ENCODE measurements at places on chromosomes 4 and X. TPM values are rescaled to one million over a fixed set of nuclear protein-coding genes. Genes with fewer than 3 reads are reported as not detected.
A peak's percentile ranks its signal among the peaks of the same experiment; 100 is the strongest.

DNA sequence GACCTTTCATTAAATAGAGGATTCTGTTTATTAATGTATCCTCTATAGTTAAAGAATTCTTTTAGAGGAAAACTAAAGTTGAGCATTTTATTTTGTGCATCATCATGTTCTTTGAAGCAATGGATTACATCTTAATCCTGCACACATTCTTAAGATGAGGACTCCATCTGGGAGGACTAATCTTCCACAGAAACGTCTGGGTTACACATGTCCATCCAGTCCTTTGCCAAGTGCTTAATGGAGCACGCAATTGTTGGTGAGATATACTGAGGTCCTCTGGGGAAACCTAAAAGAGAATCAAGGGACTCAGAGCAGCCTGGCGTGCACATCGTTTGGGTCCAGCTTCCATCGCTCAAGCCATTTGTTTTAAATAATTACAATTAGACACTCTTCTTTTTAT lies 115.1 kb upstream of the SFRP2 start:
- no peak overlapping the region for H3K4me3 ChIP-seq
- no peak overlapping the region for H3K27ac ChIP-seq
- H3K27me3 ChIP-seq, result no peaks in the 10 kb centered on the region
- H3K36me3 ChIP-seq, result no peaks in the 10 kb centered on the region
- H3K4me1 ChIP-seq, result no peaks in the 10 kb centered on the region

DNA sequence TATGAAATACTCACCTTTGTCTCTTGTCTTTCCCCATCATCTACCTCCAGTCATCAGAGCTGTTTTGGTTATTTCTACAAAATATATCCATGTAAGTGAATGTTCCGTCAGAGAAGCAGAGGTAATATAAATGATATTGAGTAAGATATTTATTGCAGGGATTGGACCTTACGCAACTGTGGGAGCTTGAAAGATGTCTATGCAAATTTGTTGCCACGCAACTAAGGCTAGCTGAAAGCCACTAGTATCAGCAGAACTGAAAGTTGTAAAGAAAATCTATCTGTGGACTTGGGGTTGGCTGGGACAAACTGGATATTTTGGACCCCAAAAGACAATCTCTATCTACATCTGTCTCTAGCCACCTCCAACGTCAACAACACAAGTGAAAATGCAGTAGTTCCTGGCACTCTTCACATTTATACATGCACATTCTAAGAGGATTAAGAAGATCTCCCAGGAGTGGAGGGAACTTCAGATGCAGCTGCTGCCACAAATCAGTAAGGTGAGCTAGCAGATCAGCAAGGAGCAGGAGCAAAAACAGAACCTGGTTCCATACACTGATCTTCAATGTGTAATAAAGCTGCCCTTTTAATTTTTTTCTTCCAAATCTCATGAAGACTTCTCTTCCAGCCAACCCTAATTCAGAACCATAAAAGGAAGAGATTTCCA lies 8.5 kb upstream of the CCSER1 start:
- H3K27ac ChIP-seq, result peak overlapping the region; percentile 32
- no peaks in the 10 kb centered on the region for H3K27me3 ChIP-seq
- H3K4me3 ChIP-seq, result no peak overlapping the region
- peaks cover 21% of the 10 kb centered on the region for H3K4me1 ChIP-seq

DNA sequence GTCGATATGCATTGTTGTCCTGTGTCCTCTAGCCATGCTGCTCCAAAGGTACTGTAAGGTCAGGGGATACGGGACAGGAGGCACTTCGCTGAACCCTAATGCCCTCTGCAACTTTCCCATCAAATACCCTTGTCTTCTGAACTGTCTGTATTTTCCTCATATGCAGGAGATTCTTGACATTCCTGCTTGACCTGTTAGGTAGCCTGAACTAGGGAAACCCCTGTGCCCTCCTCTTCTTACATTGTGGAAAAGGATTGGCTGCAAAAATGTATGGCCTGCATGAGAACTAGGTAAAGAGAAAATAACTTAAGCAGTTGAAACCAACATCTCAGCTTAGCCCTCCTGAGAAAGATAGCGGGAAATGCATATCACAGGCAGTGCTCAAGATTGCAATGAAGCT lies 11.4 kb downstream of the RTL8B start:
- H3K4me1 ChIP-seq, result no peaks in the 10 kb centered on the region
- no peak for DNase-seq
- H3K27me3 ChIP-seq, result no peaks in the 10 kb centered on the region

- H3K4me1 ChIP-seq, result no peaks in the 10 kb centered on the region
- H3K36me3 ChIP-seq, result no peaks in the 10 kb centered on the region
- no peak overlapping the region for H3K27ac ChIP-seq
These were observed 311.4 kb downstream of the MAPK10 start for GRCh38 chr4:86048426-86048825.

DNA sequence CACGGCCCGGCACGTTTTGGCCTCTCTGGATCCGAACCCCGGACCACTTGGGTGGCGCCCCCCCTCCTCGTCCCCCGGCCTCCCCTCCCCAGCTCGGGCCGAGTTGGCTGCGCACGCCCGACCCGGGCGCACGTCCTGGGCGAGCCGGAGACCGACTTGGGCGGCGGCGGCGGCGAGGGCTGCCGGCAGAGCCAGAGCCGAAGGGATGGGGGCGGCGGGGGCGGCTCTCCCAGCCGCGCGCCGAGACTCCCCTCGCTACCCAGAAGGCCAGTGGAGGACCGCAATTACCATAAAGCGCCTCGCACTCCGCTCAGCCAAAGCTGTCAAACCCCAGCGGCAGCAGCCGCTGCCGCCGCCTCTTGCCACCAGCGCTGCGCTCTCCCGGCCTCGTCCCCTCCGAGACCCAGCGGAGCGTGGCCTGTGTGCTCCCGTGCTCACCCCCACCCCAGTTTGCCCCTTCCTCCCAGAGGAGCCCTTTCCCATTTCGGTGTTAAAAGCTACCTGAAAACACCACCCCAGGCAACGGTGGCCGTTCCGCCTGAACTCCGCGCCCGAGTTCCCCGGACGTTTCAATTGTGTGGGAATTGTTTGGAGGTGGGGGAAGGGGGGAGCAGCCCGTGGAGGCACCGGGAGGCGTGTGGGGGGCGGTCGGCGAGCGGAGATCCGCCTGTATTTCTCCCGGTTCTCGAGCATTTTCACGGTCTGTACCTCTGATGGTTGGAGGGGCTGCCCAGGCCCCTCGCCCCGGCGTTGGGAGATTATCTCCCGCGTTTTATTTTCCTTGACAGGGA lies 701 bp upstream of the BCOR start:
- H3K4me3 ChIP-seq, result peak overlapping the region; percentile 55
- DNase-seq, result no peak
- no peaks in the 10 kb centered on the region for H3K27me3 ChIP-seq
- H3K4me1 ChIP-seq, result peaks cover 4% of the 10 kb centered on the region

- no peak overlapping the region for H3K4me3 ChIP-seq
- no peaks in the 10 kb centered on the region for H3K4me1 ChIP-seq
- no peak overlapping the region for H3K27ac ChIP-seq
- DNase-seq, result no peak
These were observed 31.2 kb upstream of the TAB3 start for GRCh38 chrX:30920271-30920670.

DNA sequence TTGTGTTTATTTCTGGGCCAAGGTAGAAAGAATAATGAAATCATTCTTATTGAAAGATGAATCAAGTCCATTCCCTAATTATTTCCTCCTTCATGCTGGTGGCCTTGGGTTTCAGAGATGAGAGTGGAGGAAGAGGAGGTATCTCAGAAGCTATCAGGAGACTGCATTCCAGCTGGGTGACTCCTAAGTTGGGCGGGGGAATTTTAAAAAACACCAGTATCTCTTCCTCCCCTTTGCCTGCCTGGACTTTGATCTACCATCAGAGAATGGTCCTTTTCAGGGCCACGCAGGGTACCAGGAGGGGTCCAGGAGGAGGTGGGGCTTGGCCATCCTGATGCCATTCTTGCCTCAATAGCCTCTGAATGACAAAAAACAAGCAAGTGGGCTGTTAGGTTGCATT lies 104.4 kb downstream of the ASMT start:
- H3K27me3 ChIP-seq, result no peaks in the 10 kb centered on the region
- DNase-seq, result no peak
- H3K4me1 ChIP-seq, result no peaks in the 10 kb centered on the region
- H3K36me3 ChIP-seq, result no peaks in the 10 kb centered on the region
- no peak overlapping the region for H3K4me3 ChIP-seq
- no peak overlapping the region for H3K27ac ChIP-seq

GRCh38 chr4:134628066-134628465 lies 426.5 kb upstream of the PABPC4L start:
- H3K27me3 ChIP-seq, result no peaks in the 10 kb centered on the region
- no peaks in the 10 kb centered on the region for H3K36me3 ChIP-seq
- DNase-seq, result no peak
- H3K4me3 ChIP-seq, result no peak overlapping the region

DNA sequence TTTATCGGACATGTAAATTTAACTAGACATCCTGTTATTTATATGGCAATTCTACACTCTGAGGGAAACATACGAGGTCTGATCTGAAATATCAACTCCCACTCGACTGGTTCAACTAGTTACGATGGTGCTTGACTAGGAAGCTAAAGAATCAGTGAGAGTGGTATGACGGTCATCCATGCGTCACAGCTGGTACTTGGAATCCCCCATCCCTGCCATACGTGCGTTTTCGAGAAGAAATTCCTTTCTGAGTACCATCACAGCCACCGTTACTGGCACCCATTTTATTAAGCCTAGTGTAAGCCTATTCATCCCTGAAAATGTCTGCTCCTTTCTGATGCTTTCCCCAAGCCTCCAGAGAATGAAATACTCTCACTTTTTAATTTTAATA lies 695 bp upstream of the PIGA start:
- no peak overlapping the region for H3K27ac ChIP-seq
- no peak for DNase-seq
- H3K27me3 ChIP-seq, result no peaks in the 10 kb centered on the region
- H3K4me3 ChIP-seq, result peak overlapping the region; percentile 50
- H3K36me3 ChIP-seq, result 0 out of 2 replicates have a peak, but pooled peaks cover 3% of the 10 kb centered on the region

Gene NSG1
- total RNA-seq, result 0.10 TPM

Gene CDS1
- 0.05 TPM for total RNA-seq

Data from GM12878 (cell line).